Endothelial cell of umbilical vein (primary cell): ENCODE measurements at places on chromosomes 5 and 9.

GRCh38 chr5:170176916-170177315 lies 55.9 kb upstream of the C5orf58 start:
- no peak overlapping the region for H3K4me3 ChIP-seq
- H3K27me3 ChIP-seq = no peaks in the 10 kb centered on the region
- no peaks in the 10 kb centered on the region for H3K36me3 ChIP-seq
- no peaks in the 10 kb centered on the region for H3K4me1 ChIP-seq
- DNase-seq = no peak

DNA sequence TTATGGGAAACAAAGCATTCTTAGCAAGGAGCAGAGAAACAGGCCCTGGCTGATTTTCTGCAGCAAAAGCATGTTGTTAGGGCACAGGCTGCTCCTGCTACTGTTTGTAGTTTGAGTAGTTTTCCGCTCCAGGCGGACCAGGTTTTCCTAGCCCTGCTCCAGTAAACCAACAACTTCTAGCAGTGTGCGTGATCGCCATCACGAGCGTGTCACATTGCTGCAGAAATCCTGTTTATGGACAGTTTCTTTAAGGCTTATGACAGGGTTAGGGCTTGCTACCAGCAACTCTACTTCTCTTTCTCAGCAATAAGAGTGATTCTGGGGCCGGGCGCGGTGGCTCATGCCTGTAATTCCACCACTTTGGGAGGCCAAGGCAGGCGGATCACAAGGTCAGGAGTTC lies 803.9 kb upstream of the CDH10 start:
- no peak overlapping the region for H3K27ac ChIP-seq
- H3K27me3 ChIP-seq = no peaks in the 10 kb centered on the region
- no peaks in the 10 kb centered on the region for H3K4me1 ChIP-seq
- no peak for DNase-seq

DNA sequence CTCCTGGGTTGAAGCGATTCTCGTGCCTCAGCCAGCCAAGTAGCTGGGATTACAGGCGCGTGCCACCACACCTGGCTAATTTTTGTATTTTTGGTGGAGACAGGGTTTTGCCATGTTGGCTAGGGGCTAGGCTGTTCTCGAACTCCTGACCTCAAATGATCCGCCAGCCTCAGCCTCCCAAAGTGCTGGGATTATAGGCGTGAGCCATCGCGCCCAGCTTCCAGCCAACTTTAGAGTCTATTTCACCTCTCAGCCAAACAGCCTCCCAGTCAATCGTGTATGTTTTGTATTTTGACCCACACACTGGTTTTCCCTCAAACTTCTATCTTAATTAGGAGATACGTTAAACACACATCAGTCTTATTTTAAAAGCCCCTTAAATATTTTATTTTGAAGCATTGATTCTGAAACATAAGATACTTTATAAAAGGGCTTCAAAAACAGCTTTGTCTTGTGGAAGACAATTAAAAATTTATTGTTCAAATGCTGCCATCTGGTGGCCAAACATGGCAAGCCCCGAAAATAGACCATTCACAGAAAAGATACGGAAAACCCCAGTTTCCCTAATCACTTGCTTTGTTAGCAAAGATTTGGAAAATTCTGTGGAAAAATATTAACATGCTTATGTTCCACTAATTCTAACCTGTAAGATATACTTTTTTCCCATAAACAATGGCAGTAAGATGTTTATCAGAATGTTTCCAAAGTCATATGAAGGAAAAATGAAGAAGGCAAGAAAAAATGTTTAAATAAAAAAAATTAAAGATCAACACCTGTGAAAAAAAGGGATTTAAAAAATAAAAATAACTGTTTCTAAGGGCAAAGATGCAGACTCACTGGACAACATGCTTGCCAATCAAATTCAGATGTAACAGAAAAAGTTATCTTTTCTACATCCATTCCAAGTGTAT lies 33.1 kb downstream of the APTX start:
- H3K27me3 ChIP-seq = no peaks in the 10 kb centered on the region
- H3K36me3 ChIP-seq = peaks cover 2% of the 10 kb centered on the region
- no peak overlapping the region for H3K4me3 ChIP-seq
- no peak overlapping the region for H3K27ac ChIP-seq
- H3K4me1 ChIP-seq = peaks cover 6% of the 10 kb centered on the region

GRCh38 chr5:82656341-82656761 lies 378.2 kb upstream of the RPS23 start:
- H3K36me3 ChIP-seq = no peaks in the 10 kb centered on the region
- H3K27me3 ChIP-seq = no peaks in the 10 kb centered on the region
- H3K4me1 ChIP-seq = no peaks in the 10 kb centered on the region
- H3K27ac ChIP-seq = no peak overlapping the region
- H3K4me3 ChIP-seq = no peak overlapping the region

GRCh38 chr5:127206320-127207113 lies 84.1 kb upstream of the MEGF10 start:
- H3K27ac ChIP-seq = peak overlapping the region; percentile 58

GRCh38 chr9:120970244-120970643 lies 43.6 kb upstream of the TRAF1 start:
- H3K4me1 ChIP-seq = no peaks in the 10 kb centered on the region
- H3K4me3 ChIP-seq = no peak overlapping the region
- no peaks in the 10 kb centered on the region for H3K27me3 ChIP-seq
- no peak for DNase-seq
- no peaks in the 10 kb centered on the region for H3K36me3 ChIP-seq

DNA sequence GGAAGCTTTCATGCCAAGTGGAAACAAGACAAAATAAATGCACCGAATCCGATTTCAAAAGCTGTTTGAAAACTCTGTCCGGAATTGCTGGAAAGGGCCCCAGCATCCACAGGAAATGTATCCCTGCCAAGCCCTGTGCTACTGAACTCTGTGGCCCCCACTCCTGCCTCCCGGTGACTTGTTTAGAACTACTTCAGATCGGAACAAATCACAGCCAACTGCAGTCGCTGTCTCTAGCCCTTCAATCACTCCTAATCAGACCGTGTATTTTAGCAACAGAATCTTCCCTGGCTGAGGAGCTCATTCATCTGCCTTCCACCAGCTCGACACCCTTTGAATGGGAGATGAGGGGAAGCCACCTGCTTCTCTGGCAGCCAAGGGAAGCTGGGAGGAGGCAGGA lies 94.1 kb downstream of the KCNIP1 start:
- peak; percentile 40 for DNase-seq
- no peaks in the 10 kb centered on the region for H3K36me3 ChIP-seq
- no peak overlapping the region for H3K27ac ChIP-seq
- no peaks in the 10 kb centered on the region for H3K27me3 ChIP-seq

DNA sequence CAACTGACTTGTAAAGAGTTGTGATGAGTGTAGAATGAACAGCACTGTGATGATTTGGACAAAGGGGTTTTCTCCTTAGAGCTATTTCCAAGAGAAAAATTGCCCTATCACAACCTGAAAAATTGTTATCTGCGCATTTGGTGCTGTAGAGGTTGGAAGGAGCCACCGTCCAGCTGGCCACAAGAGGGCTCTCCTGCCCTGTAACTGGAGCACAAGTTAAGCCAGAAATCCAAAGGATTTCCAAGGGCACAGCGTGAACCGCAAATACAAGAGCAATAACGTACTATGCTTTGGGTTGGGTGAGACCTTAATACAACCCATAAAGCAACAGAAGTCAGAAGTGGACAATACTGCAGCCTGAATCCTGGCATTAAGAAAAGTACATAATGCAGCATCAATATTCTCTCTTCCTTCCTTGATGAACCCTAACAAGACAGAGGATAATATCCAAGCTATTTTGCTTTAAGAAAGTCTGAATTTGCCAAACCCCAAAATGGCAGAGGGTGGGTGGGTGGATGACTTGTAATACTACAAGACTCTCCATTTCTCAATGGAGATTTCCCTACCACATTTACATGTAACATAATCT lies 56.8 kb upstream of the SMIM32 start:
- no peaks in the 10 kb centered on the region for H3K4me1 ChIP-seq
- peak; percentile 64 for DNase-seq
- H3K27ac ChIP-seq = no peak overlapping the region
- no peak overlapping the region for H3K4me3 ChIP-seq
- H3K27me3 ChIP-seq = peaks cover 5% of the 10 kb centered on the region

DNA sequence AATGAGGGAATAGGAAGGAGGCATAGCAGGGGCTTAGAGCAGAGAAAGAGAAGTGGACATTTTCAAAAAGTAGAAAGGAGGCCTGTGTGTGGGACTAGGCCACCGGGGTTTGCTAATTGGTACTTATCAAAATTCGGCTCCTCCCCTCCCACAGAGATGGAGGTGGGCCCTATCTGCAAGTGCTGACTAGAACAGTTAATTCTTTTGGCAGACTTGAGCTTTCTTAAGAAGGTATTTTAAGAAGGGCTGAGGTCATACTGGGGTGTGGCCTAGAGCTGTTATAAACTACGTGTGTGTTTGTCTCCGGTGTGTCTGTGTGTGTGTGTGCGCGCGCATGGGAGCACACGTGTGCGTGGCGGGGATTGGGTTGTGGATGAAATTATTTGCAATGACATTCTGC lies 1086.5 kb downstream of the EFNA5 start:
- H3K36me3 ChIP-seq = no peaks in the 10 kb centered on the region
- H3K27ac ChIP-seq = no peak overlapping the region
- no peak overlapping the region for H3K4me3 ChIP-seq
- no peaks in the 10 kb centered on the region for H3K27me3 ChIP-seq
- no peak for DNase-seq
- H3K4me1 ChIP-seq = no peaks in the 10 kb centered on the region

DNA sequence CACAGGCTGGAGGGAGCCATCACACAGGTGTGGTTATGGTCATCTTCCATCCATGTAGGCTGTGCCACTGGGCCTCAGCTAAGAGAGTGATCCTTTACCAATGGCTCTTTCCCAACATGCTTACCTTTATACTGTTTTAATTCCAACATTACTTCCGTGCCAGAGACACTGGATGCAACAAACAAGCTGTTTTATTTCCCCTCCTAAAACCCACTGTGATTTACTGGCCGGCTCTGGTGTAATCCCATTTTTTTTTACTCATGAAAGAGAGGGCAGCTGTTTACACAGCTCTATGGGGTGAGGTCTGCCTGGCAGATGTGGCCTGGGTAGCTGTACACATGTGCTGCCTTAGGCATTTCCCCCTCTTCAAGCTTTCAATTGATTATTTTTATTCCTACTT lies 58.5 kb downstream of the MACROH2A1 start:
- no peaks in the 10 kb centered on the region for H3K4me1 ChIP-seq
- H3K27me3 ChIP-seq = no peaks in the 10 kb centered on the region
- DNase-seq = no peak
- no peak overlapping the region for H3K4me3 ChIP-seq

DNA sequence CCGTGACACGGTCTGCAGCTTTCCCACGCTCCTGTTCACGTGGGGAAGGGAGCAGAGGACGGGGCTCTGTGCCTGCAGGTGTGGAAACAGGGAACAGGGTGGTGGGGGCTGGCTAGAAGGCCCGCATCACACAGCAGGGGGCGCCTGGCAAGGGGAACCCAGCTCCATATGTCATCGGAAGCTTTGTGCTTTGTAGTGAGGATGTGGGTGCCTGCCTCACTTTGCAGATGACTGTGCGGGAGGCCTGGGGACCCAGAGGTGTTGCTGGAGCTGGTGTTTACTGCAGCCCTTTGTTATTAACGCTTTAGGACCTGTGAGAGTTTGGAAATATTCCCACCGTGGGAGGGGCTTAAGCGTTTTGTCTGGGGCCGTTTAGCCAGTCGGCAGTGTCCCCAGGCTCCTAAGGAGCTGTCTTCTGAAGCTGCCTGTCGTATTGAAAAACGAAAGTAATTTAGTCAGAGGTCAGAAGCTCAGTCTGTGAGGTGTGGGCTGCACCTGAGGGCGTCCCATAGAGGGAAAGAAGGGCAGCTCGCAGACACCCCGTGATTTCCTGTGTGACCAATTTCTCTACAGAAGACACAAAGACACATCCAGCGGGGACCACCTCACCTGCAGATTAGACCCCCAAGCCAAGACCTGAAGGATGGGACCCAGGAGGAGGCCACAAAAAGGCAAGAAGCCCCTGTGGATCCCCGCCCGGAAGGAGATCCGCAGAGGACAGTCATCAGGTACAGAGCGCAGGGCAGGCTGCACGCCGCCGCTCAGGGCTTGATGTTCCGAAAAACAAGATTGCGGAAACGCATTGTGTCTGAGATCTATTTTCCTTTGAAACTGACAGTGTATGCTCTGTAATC lies 9.1 kb downstream of the MAN1B1 start:
- no peak overlapping the region for H3K4me3 ChIP-seq
- no peak overlapping the region for H3K27ac ChIP-seq
- H3K4me1 ChIP-seq = no peaks in the 10 kb centered on the region
- no peak for DNase-seq

DNA sequence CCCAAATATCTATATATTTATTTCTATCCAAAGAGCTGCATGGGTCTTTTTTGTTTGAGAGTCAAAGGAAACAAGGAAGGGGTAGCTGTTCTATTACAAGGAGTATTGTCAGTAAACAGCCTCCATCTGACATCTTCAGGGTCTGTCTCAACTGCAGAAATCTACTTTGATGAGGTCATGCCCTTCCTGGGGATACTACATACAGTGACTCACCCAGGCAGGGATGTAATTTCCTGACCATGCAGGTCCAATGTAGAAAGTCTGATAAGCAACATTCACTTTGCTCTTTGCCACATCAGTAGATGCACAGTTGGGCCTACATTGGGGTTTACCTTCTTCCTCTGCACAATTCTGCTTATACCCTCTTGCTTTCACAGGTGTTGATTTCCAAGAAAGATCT lies 165.5 kb downstream of the TLR4 start:
- H3K27ac ChIP-seq = no peak overlapping the region
- no peaks in the 10 kb centered on the region for H3K27me3 ChIP-seq
- no peak overlapping the region for H3K4me3 ChIP-seq
- no peaks in the 10 kb centered on the region for H3K36me3 ChIP-seq
- H3K4me1 ChIP-seq = no peaks in the 10 kb centered on the region

DNA sequence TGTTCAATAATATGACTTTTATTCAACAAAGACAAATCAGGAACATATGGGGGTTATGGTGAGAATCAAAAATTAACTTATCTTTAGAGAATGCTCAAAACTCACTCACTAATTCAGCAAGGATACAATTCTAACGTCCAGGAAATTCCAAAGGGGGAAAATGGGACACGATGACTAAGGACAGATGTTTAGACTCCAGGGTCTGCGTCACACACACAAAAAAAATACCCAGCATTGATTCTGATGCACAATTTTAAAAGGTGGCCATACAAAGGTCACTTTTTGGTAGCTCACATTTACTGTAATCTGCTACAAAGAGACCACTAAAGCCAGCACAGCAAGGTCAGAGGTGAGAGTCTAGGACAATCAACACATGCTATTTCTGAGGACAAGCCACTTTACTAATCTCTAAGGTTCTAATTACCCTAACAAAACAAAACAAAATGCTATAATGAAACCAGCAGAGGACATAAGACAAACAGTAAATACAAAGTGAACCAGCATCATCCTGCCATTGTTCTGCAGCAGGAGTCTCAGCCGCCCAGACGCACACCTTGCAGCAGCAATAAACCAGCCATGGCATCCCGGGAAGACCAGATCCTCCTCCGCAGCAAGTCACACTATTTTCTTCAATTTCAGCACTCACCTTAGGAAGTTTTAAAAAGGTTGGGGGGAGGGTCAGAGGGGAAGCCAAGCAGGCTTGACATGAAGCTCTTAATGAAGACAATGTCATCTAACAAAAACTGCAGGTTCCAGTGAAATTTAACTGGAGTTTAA lies 57.8 kb downstream of the TTC39B start:
- H3K27ac ChIP-seq = peak overlapping the region; percentile 68
- H3K4me1 ChIP-seq = peaks cover 42% of the 10 kb centered on the region
- DNase-seq = peak; percentile 69
- no peaks in the 10 kb centered on the region for H3K27me3 ChIP-seq
